ENCODE measurements at places on chromosomes 7 and 10.

- DNase-seq, result no peak
These were observed 482.2 kb upstream of the C7orf33 start for GRCh38 chr7:148108381-148108780.

DNA sequence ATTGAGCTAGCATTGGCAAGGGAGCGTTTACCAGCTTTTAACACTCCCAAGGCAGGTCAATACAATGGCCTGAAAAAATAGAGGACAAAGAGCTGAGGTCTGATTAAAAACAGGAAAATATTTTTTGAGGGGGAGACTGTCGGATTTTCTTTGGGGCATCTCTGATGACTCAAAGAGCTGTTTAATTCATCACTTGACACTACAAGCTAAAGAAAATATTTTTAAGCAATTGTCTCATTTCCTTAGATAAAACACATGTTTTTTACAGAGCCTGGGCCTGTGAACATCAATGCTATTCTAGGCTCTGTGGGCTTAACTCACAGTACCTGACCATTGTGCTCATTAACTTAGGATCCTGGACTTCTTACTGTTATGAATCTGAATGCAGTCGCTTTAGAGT is 100.8 kb downstream of the NRP1 start:
- DNase-seq, result no peak

DNA sequence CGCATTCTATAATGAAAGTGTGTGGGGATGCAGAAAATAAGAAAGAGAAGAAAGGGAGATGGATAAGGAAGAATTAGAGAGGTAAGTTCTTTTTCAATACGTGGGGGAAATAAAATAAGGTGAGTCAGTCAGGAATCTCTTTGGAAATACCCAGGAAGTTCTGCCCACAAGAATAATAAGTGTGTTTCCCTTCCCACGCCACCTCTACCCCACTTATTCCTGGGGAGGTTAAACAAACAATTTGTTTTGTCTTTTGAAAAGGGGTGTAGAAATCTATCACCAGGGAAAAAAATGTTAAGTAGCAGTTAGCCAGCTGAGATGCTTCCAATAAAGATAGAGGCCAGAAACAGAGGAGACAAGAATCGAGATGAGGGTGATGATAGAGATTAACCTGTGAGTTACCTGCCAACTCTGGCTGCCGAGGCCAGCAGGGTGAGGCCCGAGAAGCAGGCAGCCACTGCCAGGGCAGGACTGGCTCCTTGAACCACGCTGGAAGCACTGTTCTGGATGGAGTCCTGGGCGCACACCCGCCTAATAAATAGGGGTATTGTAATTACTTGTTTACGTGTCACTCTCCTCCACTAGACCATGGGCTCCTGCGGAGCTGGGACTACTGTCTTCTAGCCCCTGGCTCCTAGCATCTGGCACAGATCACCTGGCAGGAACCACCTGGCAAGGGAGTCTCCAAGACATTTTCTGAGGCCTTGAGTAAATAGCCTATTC is 191.3 kb downstream of the FGFR2 start:
- DNase-seq, result no peak

GRCh38 chr10:21927631-21928353 is 75.7 kb downstream of the DNAJC1 start:
- DNase-seq, result no peak

- no peak for DNase-seq
These were observed 3.0 kb downstream of the CLRN3 start for GRCh38 chr10:127889605-127890195.

DNA sequence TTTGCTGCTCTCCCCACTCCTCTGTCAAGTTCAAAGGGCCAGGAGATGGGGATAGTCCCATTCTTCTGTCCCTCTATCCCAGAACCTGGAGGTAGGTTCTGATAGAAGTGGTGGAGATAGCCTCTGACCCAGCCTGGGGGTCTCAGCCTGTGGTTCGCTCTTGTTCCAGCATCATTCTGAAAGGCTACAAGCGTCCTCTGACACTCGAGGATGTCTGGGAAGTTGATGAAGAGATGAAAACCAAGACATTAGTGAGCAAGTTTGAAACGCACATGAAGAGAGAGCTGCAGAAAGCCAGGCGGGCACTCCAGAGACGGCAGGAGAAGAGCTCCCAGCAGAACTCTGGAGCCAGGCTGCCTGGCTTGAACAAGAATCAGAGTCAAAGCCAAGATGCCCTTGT is 14.5 kb downstream of the ABCC2 start:
- DNase-seq, result no peak

DNA sequence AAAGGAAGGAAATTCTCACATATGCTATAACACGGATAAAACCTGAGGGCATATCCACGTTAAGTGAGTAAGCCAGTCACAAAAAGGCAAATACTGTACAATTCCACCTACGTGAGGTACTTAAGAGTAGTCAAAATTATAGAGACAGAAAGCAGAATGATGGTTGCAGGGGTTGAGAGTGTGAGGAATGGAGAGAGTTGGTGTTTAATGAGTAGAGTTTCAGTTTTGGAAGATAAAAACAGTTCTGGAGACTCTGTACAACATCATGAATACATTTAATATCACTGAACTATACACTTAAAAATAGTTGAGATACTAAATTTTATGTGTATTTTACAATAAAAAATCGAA is 95.1 kb downstream of the SNX13 start:
- no peak for DNase-seq

GRCh38 chr10:33267708-33268107 is 66.8 kb downstream of the NRP1 start:
- DNase-seq, result no peak

GRCh38 chr7:36132012-36132411 is 21.0 kb upstream of the EEPD1 start:
- no peak for DNase-seq

DNA sequence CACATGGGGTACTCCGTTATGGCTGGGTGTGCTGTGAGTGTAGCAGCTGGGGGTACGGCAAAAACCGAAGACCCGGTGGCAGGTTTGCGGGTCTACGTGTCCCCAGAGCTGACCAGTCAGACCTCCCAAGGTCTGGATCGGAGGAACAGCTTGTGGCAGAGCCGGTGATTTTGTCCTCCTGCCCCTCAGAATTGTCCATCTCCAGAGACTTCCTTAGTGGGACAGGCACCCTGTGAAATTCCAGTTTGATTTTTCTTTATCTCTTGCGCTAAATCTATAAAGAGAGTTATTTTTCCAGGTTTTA is 1.0 kb downstream of the EIF3B start:
- no peak for DNase-seq

DNA sequence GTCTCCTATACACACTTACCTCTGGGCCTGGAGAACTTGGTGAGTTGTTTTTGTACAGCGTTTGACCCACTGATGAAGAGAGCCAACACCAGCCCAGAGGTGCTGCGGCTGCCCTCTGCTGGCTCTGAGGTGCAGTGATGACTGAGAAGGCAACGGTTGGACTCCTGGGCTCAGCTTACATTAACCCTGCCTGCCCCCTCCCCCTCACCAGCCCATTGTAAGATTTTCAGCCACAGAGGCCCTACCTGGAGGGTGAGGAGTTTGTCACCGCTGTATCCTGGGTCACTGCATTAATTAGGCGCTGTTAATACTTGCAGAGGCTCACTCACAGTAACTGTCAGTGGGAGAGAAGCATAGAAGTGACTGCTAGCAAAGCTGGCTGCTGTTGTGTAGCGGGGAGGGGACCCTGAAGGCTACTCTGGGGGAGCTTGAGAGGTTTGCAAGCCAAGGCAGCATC is 19.0 kb upstream of the ANKRD2 start:
- peak; percentile 54 for DNase-seq

- no peak for DNase-seq
These were observed 180.5 kb downstream of the SUGCT start for GRCh38 chr7:40315277-40315676.

- DNase-seq, result no peak
These were observed 503.4 kb downstream of the RPS24 start for GRCh38 chr10:78537018-78537417.

DNA sequence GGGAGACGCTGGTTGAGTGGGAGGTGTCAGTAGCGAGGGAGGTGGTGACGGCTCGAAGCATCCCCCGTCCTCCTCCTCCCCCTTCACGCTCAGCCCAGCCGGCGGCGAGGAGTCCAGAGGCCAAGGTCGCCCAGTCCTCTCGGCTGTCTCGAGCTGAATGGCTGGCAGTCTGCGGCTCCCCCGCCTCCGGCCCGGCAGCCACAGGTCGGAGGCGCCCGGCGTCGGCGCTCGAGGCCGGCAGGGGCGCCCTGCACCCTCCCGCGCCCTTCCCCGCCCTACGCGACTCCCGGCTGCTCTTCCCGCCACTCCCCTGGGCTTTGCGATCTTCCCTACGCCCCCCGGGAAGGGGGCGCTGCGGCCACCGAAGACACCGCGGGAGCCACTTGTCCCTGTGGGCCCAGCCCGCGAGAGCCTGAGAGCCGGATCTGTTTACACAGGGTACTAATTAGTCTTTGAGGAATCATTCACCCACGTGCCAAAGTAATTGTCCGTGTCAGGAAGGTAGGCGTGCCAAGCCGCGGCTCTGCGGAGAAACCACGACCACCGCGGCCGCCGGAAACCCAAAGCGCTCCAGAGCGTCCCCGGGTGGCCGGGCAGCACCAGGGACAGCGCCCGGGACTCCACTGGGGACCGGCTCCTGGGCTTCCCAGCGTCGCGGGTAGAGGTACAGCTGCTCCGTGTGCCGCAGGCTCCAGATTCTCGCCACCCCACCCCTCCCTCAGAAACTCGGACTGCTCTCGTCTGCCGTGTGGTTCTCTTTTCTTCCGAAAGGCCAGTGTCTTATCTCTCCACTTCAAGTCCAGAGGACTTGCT is at the start of gene NXPH1:
Gene NXPH1 (plus strand): TSS at position 133 of the 813 bp plus-strand sequence.
- no peak for DNase-seq

GRCh38 chr10:24793648-24794379 is 70.1 kb upstream of the ARHGAP21 start:
- no peak for DNase-seq

DNA sequence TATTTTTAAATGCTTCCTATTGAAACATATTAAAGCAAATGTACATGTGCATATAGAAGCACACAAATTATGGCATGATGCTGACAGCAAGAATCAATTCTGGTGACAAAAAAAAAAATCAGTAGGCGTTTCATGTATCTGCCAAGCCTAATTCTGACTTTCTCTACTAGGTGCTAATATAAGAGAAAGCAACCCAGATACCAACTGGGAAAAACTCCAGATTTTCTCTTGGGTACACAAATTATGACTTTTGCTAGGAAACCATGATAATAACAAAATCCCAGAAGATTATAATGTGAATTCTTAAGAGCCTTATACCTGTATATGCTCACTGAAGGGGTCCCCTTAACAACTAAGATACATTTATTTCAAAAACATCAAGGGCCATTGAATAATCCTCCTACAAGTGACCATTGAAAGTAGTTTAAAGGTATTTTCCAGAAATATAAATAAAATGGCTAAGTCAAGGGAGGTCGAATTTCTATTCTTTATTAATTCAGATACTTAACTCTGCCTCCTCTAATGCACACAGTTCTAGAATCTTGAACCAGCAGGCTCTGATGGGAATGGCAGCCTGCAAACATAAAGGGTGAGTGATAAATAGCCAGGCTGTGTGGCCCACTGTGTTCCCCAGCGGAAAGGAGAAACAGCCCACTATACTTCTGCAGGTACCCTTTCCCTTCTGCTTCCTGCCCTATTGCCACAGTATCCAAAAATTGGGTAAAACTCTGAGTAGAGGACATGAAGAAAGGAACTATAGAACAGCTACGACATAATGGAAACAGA is 84.5 kb downstream of the DGKB start:
- DNase-seq, result no peak

DNA sequence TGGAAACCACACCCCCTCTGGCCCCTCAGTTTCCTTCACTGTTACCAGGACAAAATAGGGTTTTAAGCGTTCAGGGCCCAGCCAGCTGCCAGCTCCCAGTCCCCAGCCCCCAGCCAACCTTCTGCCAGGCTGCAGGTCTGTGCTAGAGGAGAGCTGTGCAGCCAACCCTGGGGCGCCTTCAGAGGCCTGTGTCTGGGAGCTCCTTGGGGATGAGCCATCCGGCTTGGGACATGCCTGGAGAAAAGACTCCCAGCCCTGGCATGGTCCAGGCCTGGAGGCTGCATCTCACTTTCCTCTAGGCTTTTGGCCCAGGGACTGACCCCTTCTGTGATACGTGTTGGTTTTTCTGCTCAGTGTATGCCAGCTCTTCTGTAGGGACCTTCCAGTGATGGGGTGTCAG is 487.6 kb upstream of the MGMT start:
- DNase-seq, result no peak

DNA sequence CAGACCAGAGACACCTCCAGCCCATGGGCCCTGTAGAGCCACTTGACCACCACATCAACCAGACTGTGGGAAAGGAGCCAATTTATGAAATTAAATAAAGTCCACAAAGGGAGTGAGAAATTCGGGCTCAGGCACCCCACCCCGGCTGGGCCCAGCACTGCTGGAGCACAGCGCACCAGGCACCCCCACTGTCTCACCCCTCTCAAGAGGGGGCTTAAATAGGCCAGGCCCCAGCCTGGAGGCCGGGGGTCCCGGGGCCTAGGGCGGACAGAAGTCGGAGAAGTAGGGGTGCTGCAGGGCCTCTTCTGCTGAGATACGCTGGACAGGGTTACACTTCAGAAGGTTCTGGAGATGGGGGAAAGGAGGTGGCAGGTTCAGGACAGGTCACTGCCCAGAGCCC is 3.9 kb downstream of the CDK5 start:
- DNase-seq, result no peak

DNA sequence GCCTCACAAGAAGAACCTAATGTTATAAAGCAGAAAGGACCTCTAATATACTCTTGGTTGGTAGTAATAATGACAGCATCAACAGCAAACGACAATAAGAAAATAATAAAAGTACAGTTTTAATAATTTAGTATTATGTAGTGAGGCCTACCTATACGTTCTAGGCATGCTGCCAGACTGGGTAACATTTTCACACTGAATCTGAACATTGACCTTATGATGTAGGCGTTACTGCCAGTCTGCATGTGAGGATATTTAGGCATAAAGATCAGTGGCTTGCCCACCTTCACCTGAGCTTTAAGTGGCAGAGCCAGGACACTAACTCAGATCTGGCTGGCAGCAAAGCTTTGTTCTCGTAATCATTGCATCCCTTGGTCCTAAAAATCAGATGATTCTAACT is 2.5 kb downstream of the FGL2 start:
- DNase-seq, result no peak

DNA sequence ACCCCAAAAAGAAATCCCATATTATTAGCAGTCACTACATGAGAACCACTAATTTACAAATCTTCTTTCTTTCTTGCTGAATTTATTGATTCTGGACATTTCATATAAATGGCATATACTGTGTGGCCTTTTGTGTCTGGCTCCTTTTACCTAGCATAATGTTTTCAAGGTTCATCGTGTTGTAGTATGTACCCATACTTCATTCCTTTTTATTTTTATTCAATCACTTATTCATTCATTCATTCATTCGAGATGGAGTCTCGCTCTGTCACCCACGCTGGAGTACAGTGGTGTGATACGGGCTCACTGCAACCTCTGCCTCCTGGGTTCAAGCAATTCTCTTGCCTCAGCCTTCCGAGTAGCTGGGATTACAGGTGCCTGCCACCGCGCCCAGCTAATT is 21.9 kb downstream of the VPS26A start:
- DNase-seq, result no peak

GRCh38 chr7:121113288-121113687 is 124.8 kb downstream of the CPED1 start:
- no peak for DNase-seq

- peak; percentile 33 for DNase-seq
These were observed at the start of gene NYAP1 for GRCh38 chr7:100483722-100484672. Gene NYAP1, plus strand, starts transcription at chr7:100483927. Its CDS starts 1,385 bp downstream, at chr7:100485312.

Data from activated T-cell treated with anti-CD3 and anti-CD28 coated beads for 1 hour (primary cell).